MV-4-11 (cell line): ENCODE measurements at places on chromosomes 1 and 21.

- DNase-seq: no peak
Measured at GRCh38 chr21:43903451-43904091, 38.5 kb downstream of the AGPAT3 start.

GRCh38 chr1:10525208-10525607 is 50.5 kb downstream of the PEX14 start:
- DNase-seq: no peak

GRCh38 chr1:8435569-8436071 is 117.7 kb downstream of the SLC45A1 start:
- DNase-seq: no peak

DNA sequence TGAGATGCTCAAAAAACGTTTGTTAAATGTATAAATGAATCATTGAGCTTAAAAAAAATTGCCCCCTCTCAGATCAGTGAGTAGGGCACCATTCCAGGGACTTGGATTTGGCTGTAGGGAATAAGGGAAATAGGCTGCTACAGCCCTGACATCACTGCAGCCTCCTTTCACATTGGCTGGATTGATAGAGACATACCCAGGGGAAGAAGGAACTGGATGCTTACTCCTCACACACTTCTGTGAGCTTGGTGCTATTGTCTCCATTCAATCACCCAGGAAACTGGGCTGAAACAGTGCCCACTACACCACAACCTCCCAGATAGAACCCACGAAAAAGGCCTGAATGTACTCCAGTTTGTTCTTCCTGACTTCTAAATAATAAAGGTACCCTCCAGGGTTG is 87.2 kb downstream of the TGFBR3 start:
- no peak for DNase-seq

DNA sequence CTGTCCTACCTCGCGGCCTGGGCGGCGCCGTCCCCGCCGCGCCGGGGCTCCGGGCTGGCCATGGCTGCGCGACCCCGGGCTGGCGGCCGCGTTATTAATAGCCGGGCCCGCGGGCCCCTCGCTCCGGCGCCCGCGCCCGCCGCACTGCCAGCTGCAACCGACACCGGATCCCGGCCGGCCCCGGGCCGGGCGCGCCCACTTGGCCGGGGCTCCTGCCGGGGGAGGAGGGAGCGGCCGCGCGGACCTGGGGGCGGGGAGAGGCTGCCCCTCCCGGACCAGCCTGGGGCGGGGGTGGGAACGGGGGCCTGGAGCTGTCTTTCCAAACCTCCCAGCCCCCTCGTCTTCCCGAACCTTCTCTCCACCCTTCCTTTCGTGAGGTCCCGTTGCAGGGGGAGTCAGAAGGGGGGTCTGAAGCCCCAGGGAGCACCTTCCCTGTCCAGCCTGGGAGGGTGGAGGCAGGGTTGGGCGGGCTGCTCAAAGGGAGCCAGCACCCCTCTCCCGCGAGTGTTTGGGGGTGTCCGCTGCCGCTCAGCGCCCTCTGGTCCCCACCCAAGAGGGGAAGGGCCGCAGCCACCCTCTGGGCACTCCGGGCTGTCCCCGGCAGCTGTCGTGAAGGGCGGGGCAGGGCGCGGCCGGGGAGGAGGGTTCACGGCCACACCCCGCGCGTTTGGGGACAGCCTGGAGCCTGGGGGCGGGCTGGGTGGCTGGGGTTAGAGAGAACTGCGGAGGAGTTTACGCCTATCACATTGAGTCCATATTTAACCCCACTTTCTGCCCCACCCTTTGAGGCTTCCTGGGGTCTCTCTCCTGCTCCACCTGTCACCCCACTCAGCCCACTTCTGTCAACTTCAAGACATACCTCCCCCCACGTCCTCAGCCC is at the start of gene SYNC:
TSS of gene SYNC (minus strand) at position 172 of the 880 bp plus-strand sequence. CDS start at position 62, 110 bp downstream.
- no peak for DNase-seq

DNA sequence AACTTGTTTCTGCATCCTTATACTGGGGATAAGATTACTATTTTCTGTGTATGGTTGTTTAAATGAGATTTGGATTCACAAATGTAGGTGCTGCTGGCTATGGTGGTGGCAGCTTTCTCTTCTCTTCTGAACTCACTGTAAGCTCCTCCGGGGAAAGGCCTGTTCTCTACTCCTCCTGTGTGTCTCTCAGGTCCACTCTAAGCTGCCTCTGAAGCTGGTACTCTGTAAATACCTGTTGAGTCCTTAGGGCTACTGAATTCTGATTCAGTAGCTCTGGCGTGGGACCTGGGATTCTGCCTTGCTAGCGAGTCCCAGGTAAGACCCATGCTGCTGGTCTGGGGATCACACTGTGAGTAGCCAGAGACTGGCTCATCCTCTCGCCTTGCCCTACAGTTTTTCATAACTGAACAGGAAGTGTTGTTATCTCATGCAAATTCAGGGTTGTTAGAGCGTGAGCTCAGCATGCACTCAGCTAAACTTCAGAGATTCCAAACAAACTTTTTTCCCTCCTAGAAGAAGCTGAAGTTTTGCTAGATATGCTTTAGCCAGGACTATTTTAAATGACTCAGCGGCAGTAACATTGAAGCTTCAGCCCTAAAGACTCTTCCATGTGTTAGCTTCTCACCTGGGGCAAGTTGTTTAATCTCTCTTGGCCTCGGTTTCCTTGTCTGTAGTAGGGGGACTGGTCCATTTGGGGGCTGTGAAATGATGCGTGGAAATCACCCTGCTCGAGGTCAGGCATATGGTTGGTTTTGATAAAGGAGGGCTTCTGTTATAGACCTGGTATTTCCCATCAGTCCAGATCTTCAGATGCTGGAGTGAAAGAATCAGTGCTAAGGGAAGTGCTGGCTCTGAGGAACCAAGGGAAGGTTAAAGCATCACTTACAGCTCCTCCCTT is 271.5 kb upstream of the TMEM51 start:
- no peak for DNase-seq

DNA sequence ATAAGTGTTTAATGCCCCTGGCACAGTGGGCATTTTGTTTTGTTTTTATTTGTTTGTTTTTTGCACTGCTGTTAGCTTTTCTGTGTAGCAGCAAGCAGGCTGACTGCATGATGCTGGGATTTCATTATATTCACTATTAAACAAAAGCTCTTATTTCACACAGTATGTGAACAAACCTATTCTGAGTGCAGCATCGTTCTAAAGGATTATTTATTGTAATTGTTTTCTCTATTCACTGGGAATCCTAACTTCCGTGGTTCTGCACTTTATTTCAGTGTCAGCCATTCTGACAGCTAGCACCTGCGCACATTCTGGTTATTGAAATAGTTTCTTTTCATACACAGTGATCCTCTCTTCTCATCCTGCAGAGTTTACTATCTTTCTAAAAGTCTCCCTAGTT is 595.0 kb downstream of the NEGR1 start:
- no peak for DNase-seq
